T1000 (cell line): ENCODE measurements at places on chromosomes 2 and 18.

DNA sequence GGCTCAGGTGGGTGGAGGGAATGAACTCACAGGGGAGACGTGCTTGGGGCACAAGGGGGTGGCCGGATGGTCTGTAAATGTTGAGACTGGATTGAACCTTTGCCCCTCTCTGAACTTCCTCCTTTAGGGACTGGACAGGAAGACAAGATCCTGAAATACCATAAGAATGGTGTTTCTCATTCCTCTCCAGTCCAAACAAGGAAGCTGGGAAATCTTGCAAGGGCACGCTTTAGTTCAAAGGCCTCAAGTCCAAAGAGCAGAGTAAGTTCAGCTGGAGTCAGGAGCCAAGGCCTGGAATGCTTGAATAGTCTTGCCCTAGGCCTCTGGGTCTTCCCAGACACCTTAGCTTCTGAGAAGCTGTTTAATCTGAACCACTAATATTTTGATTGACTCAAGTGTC lies 52.4 kb upstream of the SIX3 start:
- no peak for DNase-seq

DNA sequence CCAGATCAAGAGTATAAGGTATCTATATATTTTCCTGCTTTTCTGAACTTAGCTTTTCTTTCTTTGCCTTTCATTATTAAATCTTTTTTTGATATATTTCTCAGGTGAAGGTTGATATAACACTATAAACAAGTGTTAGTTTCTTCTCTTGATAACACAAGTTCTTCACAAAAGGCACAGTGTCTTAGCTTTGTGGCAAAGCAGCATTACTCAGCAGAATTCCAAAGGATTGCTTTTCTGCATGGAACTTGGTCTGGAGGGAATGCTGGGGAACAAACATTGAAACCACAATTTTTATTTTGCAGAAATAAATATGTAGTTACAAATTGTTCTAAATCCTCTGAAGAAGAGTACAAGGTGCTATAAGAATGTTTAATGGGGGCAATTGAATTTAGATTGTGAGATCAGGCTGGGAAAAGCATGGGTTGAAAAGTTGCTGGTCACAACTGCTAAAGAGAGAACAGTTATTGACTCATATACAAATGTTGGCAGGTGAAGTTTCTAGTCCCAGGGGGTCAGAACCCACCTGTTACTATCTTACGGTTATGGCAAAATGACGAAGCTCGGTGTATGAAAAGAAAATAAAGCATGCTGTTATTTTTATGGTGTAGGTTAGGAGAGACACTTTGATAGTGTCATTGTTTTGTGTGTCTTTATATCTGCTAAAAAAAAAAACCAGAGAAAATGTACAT lies 68.2 kb downstream of the UBR3 start:
- DNase-seq, result no peak

- no peak for DNase-seq
Measured at GRCh38 chr2:218887079-218887478, 6.4 kb downstream of the WNT10A start.

- no peak for DNase-seq
Measured at GRCh38 chr2:45299361-45299760, 290.1 kb upstream of the SIX2 start.
